Fibroblast of mammary gland (primary cell): ENCODE measurements at places on chromosomes 2 and 18.

DNA sequence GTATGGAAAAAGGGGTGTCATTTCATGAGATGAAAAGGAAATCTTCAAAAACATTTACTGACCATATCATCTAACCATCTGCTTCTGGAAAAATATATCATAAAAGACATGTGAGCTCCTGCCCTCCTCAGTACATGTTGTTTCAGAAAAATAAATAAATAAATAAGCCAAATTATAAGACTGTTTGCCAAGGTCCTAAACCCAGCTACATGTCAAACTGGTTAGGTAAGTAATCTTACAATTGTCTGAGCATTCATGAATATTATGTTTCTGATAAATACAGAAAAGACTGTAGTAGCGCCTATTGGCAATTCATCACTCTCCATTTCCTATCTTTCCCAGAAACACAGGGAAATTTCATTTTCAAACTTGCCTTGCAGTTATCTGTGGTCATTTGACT lies 138.9 kb upstream of the SETBP1 start:
- DNase-seq: no peak

- DNase-seq: peak; percentile 72
These were observed 100.1 kb downstream of the ZNF516 start for GRCh38 chr18:76394780-76395476.

GRCh38 chr2:20582600-20583221 lies 68.2 kb downstream of the HS1BP3 start:
- DNase-seq: no peak

GRCh38 chr2:1662606-1663180 lies 81.6 kb downstream of the PXDN start:
- DNase-seq: no peak

GRCh38 chr18:67876871-67877270 lies 360.4 kb upstream of the DSEL start:
- DNase-seq: no peak

DNA sequence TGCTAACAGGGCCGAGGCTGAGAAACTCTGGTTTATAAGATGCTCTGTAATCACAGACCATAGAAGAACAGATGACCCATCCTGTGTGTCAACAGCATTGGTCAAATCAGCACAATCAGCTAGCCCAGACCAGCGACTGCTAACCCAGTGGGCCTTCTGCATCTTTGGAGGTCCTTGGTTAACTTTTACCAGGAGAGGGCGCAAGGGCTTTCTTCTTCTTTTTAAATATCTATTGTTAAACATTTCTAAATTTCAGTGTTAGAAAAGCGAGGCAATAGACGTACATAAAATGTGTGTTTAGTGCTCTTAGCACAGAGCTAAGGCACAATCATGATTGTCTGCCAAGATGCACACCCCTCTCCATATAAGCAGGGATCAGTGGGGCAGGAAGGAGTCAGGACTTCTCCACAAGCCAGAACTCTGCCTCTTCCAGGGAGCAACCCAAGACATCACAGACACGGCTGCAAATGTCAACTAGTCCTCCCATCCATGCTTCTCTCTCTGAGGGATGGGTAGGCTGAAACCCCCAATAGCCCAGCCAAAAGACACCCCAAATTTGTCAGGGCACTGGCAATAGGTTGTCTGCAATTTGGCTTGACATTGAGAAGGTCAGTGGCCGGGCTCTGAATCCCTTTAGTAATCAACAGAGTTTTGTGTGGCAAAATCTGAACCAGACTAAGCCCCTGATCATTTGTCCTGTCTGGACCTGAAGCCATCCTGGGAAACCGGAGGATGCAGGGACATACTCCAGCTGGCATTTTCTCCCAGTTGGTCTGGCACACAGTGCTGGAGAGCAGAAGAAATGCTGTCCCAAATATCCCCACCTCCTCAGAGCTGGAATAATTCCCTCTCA lies 188.2 kb downstream of the BCL2 start:
- DNase-seq: peak; percentile 72

GRCh38 chr2:54052825-54053718 lies 62.3 kb upstream of the ACYP2 start:
- peak; percentile 44 for DNase-seq

DNA sequence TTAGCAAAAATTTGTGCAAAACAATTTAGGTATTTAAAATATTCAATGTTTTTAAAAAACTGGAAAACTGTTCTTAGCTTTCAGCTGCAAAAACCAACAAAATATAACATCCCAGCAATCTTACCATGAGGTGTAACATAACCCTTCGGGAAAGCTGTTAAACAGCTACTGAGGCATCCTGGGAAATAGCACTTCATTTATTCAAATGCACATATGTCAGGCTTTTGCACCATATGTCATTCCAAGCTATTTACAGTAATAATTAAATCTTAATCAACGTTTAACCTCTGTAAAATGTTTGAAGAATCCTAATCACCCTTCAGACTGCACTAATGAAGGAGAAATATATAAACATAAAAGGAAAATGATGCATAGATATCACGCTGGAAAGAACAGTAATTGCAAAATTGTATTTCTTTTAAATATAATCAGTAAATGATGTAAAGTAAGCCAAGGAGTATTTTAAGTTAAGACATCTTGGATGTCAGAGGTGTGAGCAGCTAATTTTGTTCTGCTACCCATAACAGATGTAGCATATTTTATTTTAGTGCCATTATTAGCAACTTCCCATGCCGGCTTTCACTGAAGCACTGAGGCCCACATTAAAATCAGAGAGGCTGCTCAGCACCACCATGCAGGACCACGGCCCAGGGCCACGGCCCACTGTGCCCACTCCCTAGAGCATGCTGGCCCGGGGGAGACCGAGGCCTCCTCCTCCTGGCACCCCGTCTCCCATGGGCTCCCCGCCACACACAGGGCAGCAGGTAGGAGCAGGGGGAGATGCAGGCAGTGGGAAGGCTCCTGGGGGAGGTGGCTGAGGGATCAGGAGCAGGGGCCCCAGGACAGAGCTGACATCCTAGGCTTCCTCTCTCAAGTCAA lies 30.9 kb downstream of the EMX1 start:
- DNase-seq: no peak

GRCh38 chr2:27320958-27321543 lies 1.8 kb downstream of the MPV17 start:
- peak; percentile 100 for DNase-seq

DNA sequence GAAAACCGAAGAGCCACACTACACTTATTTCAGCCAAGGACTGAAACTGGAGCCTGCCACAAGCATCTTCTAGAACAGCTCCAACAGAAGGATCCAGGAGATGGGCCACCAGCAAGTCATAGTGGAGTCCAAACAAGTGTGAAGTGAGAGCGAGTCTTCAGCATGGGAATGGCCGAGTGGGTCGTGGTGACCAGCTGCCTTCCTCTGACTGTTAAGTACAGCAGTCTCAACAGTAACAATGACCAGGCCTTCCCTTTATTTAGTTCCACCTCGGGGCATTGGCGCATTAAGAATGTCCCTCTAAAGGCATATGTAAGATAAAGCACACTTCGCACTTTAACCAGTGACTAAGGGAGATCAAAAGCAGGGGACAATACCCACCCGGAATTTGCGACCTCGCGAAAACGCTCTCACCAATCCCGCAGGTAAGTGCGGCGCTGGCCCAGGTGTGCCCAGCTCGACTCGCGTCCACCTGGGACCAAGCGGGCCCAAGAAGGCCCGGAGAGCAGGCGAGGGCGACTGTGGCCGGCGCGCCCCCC lies 1.1 kb downstream of the L3MBTL4 start:
- DNase-seq: no peak

- peak; percentile 93 for DNase-seq
These were observed 27.6 kb upstream of the ASAP2 start for GRCh38 chr2:9178904-9179571.

DNA sequence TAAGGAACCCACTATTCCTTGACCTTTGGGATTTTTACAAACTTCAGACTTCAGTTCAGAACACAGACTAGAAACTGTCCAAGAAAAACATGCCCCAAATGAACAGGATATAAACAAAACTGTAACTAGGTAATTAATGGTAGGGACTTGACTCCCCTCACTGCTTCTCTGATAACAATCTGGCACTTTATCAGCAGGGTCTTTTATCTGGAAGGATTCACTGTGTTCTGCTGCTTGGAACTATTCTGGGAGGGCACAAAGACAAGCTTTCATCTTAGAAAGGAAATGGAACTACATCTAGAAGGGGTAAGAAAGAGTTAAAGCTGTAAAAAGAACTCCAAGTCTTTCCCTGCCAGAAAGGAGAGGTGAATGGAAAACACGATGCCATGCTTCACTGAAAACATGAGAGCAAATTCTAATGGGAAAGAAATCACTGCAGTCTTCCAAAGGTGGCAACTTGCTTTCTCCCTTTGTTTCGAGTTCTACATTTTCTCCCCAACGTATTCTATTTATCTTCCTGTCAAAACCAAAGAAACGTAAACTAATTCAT lies 181.2 kb downstream of the THADA start:
- DNase-seq: no peak

- no peak for DNase-seq
These were observed 406.9 kb downstream of the LNPK start for GRCh38 chr2:175595139-175595538.

DNA sequence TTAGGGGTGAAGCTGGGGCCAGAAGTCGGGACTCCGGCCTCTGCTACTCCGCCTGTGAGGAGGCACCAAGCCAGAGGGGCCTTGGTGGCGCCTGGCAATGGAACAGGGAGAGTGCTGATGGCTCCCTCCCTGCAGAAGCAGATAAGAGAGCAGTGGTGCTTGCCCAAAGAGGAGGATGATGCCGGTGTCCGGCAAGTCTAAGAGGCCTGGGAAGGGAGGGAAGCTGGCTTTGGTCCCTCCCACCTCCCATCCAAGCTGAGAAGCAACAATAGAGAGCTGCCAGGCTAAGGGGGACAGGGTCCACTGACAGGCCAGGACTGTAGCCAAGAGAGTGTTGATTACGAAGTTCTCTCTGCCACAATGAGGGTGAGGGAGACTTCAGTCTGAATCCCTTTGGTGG lies 479.5 kb downstream of the TNS1 start:
- DNase-seq: no peak

GRCh38 chr2:16522031-16522831 lies 143.4 kb downstream of the CYRIA start:
- no peak for DNase-seq

DNA sequence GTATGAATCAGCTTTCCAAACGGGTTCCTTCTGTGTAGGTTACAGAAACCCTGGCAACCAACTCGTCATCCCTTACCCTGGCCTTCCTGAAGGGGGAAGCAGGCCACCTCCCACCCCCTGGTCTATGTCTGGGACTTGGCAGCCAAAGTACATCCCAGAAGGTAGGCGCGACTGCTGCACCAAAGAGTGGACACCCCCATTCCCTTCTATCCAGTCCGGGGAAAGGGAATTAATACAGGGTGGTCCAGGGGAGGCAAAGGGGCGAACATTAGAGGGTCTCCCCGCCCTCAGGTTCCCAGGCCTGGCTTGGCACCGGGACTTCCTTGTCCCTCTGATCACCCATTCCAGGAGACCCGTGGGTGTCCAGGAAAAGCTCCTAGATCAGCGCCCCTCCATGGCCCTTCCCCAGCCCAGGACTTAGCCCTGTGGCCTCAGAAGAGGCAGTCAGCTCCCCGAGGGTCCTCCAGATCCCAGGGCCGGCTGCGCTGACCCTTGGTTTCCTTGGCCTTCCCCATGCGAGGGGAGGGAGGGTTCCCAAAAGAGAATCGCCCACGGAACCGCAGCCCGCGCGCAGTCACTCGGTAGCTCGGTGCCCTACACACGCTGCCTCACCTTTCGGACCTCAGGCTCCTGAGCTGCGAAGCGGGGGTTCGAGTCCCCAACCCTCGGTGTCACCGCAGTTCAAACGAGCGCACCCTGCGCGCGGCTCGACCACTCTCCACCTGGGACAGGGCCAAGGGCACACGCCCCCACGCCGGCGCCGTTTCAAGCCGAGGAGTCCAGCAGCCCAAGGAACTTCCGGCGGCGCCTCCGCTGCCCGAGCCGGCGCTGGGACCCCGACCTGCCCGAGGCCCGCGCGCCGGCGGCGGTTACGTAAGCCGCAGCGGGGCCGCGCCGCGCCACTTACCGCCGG lies at the start of gene PER2:
Gene PER2, minus strand, starts transcription at position 874 of the 913 bp plus-strand sequence. CDS start 10,674 bp downstream, outside the sequence.
- peak; percentile 84 for DNase-seq

- DNase-seq: peak; percentile 79
These were observed 456.3 kb downstream of the DLGAP1 start for GRCh38 chr18:3998698-3999333.

DNA sequence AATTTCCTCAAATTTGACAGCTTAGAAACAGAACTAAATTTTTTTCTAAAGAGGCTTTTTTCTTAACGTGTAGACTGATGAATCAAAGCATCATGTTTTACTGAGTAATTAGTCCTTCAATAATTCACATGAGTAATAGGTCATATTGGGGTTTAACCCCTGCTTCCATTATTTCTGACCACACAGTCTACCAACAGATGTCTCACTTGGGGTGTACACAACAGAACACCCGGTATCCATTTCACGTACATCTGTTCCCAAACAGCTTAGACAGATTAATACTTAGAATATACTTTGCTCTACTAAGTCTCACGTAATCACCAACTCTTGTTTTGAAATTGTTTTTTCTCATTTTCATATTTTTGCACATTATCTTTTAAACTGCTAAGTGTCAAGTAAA lies 14.8 kb downstream of the CERKL start:
- peak; percentile 53 for DNase-seq

DNA sequence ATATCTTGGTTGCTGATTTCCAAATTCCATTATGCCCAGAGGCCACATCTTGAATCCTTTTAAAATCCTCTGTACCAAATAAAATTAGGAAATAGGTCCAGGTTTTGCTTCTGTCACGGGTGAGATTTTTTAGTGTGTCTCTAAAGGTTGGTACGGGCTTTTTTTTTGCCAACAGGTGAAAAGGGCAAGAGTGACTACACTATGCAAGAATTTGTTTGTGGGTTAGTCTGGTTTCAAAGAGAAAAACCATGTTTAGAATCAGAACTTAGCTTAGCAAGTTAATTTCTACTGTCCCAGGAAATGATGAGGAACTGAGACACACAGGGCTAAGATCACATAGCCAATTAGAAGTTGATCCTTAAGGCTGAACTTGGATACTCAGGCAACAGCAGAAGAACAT lies 41.7 kb downstream of the POLR1A start:
- DNase-seq: peak; percentile 36

- DNase-seq: no peak
These were observed 55.9 kb downstream of the CACNB4 start for GRCh38 chr2:152042636-152043615.

DNA sequence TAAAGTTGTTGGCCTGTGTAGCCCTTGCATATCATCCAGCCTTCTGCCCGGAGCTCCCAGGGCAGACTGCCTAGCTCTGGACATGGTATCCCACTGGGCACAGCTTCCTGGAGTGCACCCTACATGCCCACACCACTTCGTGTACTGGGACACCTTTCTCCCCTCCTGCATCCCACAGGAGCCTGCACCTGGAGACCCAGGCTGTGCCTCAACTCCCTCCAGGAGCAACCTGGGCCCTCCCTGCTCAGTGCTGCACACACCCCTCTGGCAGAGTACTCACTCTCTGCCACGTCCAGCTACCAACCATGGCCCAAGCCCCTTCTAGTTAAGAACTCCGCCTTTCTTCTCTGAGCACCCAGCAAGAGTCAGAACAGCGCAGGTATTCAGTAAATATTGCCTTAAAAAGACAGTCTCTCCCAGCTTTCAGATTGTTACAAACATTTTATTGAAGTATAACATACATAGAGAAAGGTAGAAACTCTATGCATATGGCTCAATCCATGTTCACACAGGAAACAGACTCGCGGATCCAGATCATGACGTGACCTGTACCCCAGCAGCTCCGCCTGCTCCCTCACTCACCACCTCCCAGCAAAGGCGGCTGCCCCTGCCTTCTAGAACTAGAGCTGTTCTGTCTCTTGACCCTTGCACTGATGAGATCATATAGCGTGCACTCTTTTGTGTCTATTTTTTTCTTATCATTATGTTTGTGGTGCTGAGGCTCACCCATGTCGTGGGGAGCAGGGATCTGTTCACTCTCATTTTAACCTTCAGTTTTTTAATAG lies 98.4 kb upstream of the MYCN start:
- no peak for DNase-seq

GRCh38 chr2:23301136-23301535 lies 83.8 kb upstream of the KLHL29 start:
- DNase-seq: peak; percentile 8
